ENCODE measurements at places on chromosomes 12 and 14.

DNA sequence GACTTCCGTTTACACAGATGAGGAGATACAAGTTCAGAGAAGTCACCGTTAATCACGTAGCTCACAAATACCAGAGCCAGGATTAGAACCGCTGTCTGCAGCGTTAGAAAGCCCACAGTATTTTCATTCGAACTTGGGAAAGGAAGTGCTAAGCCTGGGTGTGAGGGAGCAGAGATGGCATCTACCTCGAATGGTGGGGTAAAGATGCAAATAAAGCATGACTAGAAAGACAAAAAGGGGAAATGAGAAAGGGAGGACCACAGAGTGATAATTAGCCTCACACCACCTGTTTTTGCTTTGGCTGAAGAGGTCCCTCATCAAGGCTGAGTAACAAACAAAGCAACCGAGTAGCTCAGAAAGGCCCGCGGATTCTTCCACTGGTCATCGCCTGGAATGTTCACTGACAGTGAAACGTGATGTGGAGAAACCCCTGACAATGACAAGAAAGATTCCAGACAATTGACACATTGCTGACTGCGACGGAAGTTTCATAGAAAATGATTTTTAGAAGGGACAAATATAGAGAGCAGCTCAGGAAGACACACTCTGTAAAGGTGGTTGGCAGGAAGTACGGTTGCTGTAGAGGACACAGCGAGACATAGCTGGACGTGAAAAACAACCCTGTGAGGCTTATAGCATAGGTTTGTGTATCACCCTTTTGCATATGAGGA lies 31.5 kb upstream of the BHLHE41 start:
- no peak for DNase-seq

- no peak for DNase-seq
Measured at GRCh38 chr12:132389526-132390286, 60.3 kb upstream of the GALNT9 start.

- no peak for DNase-seq
Measured at GRCh38 chr12:95700316-95700785, 90.2 kb downstream of the NTN4 start.

GRCh38 chr14:54646626-54647025 lies 79.7 kb downstream of the SAMD4A start:
- no peak for DNase-seq

- no peak for DNase-seq
Measured at GRCh38 chr14:67413806-67414769, 2.1 kb upstream of the PLEK2 start.

Measured in DMS 273 treated with DMSO at 0.1 percent for 48 hours (cell line).